ENCODE measurements at places on chromosomes 2 and 18.

DNA sequence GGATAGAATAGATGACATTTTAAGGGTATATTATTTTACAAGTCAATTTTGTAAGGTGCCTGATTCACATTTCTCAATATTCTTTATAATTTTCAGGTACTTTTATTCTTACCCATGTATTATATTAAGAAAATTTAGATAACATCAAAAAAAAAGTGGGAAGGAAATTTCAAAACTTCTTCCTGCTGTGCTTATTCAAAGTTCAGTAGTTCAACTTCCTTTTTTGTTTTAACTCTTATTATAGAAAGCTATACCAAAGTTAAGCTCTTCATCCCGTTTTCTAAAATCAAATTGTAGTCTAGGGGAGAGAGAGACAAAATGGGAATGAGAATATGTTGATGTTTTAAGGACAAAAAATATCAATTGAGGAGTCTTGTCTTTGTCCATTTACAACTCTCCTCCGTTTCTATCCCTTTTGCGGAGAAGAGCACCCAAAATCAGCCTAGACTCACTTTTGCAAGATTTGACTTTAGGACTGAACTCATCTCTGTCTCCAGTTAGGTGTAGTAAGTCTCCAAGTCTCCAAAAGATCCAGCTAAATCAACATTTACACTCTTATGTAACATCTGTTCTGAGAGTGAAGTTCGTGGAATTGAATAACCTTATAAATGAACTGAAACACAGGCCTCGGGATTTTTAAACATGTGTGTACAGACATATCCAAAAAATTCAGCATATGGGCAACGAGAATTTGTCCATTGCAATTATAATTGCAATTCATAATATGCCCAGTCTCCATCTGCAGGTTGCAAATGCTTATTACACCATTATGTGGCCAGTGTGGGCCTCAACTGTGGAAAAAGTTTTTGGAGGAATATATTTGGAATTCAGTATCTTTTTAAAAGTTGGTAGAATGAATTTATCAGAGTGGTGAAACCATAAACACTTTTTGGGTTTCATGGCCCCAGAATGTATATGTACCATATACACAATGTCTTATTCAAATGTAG, 23.9 kb downstream of the FAM124B start:
- DNase-seq = no peak

DNA sequence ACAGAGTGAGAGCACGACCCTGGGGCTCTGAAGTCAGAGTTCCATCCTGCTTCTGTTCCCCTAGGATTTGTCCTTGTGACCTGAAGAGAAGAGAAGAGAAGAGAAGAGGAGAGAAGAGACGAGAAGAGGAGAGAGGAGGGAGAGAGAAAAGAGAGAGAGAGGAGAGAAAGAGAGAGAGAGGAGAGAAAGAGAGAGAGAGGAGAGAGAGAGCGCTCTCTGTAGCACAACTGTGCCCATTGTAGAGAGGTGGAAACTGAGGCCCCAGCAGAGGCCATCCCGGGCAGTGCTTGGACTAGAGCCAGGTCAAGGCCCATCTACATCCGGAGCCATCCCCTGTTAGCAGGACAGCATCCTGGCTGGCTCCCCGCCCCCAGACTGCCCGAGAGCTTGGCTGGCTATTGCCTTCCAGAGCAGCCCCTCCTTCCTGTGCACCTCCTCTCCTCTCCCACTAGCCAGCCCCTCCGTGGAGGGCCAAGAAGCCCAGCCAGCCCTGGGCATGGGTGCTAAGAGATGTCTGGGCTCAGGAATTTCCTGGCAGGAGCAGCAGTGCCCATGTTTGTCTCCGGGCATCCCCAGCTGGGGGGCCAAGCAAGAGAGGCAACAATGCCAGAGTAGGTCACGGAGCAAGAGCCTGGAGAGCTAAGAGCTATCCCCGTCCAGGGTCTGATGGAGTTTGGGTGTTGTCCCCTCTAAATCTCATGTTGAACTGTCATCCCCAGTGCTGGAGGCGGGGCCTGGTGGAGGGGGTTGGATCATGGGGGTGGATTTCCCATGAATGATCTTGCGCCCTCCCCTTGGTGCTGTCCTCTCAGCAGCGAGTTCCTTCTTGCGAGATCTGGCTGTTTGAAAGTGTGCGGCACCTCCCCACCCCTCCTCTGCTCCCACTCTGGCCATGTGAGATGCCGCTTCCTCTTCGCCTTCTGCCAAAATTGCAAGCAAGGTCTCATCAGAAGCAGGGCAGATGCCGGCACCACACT, 18.2 kb upstream of the GPR55 start:
- no peak for DNase-seq

DNA sequence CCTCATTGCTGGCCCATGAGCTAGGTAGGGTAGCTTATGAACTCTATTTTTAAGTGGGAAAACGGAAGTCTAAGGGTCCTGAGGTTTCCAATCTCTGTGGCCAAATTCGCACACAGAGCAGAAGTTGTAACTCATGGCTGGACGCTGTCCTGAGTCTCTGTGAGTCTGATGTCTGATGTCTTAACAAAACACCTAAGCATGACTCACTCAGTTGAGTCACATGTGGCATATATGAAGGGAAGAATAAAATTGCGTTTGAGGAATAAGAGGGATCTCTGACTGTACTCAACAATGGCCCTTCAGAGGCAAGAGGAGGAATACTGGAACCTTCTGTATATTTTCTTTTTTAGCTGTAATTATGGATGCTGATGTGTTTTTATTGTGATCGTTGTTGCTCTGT, 569.7 kb downstream of the RIT2 start:
- DNase-seq = peak; percentile 41

DNA sequence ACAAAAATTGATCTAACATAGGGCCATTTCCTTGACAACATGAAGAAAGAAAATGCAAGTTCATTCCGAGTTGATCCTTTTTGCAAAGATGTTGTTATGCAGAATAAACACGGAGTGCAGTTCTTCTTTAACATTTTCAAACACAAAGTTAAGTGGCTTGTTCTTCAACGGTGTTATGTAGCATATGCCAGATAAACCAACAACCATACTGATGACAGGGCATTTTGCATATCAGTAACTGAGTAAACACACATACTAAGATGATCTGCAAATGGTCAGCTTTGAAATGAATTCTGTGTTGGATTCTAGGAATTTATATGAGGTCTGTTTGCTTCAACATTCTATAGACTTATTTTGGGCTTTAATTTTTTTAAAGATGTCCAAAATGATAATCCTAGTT, 266.4 kb downstream of the GPD2 start:
- DNase-seq = no peak

- no peak for DNase-seq
Measured at GRCh38 chr18:62512996-62513395, 9.8 kb upstream of the ZCCHC2 start.

DNA sequence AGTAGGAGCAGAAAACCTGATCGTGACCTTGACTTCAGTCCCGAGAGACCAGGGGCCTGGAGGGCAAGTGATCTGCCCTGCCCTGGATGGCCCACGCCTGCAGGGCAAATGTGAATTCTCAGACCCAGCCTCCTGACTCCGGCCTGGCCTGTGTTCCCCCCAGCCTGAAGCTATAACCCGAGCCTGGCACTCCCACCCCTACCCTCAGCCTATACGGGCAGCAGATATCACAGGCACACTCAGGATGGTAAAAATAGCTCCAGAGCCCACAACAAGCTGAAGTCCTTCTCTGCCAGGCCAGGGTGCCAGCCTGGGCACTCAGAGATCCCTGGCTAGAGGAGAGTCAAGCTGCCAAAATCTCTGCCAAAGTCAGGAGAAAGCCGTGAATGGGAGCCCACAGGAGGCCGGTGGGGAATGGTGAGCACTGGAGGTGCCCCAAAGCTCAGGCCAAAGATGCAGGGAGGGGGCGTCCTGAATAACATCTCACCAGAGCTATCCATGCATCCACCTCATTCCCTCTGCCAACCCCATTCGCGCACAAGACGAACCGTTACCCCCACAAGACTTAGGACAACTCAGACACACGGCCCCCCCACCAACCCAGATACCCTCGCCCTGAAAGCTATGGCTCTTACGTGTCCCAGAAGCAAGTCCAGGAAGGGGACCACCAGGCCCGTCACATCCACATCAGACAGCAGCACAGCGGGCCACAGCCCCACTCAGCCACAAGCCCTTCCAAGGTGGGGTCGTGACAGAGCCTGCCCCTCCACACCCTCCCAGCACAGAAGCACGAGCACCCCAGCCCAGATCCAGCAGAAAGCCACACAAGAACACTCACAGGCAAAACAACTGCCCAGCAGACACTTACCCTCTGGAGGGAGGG, 144.9 kb downstream of the TNS1 start:
- no peak for DNase-seq

GRCh38 chr2:121103960-121104359, 181.0 kb downstream of the TFCP2L1 start:
- no peak for DNase-seq

- DNase-seq = no peak
Measured at GRCh38 chr2:5373200-5373599, 319.0 kb upstream of the SOX11 start.

- peak; percentile 46 for DNase-seq
Measured at GRCh38 chr2:86671337-86671981, 47.8 kb upstream of the RNF103 start.

- DNase-seq = peak; percentile 31
Measured at GRCh38 chr2:182132605-182133004, 147.0 kb downstream of the PPP1R1C start.

DNA sequence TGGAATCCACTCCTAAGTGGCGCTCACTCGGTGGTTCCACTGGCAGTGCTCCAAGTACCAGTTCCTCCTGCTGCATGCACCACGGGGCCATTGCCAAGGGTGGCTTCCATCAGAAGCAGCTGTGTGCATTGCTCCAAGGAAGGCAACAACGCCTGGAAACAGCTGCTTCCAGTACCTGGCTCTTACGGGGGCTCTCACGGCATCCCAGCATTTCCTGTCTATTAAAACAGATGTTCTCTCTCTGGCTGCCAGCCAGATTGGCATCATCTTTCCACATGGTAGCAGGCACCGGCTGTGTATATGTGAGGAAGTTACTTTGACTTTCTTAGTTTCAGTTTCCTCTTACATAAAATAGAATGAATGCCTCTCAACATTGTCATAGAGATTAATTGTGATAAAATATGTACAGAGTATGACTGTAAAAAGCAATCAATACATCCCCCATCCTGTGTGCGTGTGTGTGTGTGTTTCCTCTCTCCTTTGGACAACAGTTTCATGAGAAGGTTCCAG, 84.9 kb downstream of the CMPK2 start:
- DNase-seq = peak; percentile 12

GRCh38 chr2:241770936-241771285, 5.7 kb upstream of the GAL3ST2 start:
- no peak for DNase-seq

GRCh38 chr2:74191596-74192380, 6.6 kb upstream of the MTHFD2 start:
- no peak for DNase-seq

DNA sequence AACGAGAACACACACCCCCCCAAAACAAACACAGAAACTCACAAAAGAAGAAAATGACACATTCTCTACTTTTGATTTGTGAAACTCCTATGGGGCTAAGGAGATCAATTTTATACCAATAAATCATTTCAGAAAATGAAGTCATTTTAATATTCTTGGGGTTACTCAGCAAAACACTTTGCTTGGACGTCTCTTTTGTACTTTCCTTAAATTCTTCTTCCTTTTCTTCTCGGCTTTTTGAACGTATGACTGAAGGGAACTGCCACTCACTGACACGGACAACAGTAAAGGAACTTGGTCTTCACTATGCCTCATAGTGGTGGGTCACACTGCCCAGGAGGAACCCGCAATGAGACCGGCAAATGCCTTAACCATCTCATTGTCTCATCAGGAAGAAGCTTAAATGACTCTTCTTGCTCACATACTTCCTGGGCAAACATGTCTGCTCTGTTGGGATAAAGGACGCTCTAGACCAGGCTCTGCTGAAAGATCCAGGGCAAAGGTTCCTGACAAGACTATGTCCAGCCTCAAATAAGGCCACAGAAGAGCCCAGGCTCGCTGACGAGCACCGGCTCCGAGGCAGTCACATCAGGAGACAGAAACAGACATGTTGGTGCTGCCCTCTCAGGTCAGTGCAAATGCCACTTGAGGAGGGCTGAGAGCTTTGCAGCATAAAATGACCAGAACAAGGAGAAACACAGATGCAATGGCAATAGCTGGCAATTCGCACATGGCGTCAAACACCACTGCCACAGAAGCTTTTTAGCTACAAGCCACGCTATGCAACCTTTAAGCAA, 205.5 kb downstream of the TGIF1 start:
- no peak for DNase-seq

DNA sequence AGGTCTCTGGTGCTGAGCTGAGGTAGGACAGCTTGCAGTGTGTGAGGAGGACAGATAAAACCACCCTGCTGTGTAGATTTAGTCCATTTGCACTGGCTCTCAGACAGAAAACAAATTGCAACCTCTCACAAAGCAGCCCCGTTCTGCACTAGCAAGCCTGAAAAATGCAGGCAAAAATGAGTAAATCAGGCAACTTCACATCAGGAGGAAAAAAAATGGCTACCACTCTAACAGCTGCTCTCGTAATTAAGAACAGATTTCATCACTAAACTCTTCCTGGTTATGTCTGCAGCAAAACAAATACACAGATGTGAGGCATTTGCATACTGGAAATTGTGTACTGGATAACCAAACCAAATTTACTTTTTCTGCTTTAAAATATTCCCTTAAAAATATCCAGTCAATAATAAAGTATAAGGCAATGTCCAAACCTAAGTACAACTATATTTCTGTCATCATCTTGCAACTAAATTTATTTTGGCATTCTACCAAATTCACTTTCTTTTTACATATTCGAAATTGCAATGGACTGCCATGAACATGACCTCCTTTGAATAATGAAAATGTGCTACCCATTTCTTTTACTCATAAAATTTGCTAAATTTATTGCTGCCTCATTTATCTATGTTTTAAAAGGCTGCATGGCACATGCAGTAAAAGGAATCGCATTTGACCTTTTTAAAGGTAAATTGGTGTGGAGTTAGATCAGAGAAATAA, 157.4 kb downstream of the AFF3 start:
- no peak for DNase-seq

DNA sequence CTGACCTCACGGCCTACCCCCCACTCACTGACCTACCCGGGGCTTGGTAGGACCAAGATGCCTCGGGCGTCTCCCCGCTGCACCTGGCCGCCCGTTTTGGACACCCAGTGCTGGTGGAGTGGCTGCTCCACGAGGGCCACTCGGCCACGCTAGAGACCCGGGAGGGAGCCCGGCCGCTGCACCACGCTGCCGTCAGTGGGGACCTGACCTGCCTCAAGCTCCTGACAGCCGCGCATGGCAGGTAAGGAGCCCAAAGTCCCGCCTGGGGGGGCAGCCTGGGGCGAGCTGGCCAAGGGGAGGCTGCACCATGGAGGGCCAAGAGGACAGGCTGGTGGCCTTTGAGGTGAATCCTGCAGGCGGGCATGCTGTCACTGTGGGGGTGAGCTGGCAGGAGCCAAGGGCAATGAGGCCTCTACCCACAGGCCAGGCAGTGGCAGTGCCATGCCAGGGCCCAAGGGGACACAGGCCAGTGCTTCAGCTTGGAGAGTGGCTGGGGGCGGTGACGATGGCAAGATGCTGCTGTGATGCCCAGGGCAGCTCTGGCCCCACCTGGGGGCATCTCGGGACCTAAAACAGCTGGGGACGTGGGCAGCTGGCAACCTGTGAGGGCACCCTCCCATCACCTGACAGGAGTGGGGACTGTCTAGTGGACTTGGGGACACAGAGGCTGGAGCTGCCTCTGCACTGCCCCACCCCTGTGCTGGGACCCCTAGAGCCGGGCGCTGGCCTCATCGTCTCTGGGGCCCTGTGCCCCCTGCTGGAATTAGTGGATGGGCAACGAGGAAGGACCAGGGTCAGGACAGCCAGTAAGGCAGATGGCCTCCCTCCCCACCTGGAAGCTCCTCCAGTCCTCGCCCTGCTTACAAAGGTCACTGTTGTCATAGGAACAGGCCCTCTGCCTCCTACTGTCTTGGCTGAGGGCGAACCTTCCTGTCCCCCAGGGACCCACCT, 2.0 kb downstream of the ESPNL start:
- DNase-seq = no peak

- DNase-seq = no peak
Measured at GRCh38 chr18:50848061-50848551, 28.3 kb upstream of the MRO start.

Measured in fibroblast of pulmonary artery (primary cell).